Natural killer cell (primary cell): ENCODE measurements at places on chromosomes 5 and 9. TPM values are rescaled to one million over a fixed set of nuclear protein-coding genes. Genes with fewer than 3 reads are reported as not detected.

Gene GAS1
- 3.1 TPM for total RNA-seq

Gene SLC27A6
- not detected for total RNA-seq

DNA sequence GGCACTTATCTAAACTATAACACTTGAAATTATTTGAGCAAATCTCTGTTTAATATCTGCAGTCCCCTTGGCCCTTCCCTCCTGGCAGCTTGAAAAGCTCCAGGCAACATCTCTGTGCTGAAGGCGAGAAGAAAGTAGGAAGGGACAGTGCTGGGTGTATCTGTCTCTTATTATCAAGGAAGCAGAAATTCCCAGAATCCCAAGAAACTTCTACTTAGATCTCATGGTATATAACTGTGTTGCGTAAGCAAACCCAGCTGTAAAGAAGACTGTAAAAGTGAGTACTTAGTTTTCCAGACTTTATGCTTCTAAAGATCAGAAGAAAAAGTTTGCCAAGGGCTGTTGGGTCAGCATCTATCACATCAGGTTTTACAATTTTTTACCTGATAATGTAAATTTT is 1869.8 kb downstream of the MAT2B start:
- no peak for DNase-seq

Gene PRRT1B
- not detected for total RNA-seq

DNA sequence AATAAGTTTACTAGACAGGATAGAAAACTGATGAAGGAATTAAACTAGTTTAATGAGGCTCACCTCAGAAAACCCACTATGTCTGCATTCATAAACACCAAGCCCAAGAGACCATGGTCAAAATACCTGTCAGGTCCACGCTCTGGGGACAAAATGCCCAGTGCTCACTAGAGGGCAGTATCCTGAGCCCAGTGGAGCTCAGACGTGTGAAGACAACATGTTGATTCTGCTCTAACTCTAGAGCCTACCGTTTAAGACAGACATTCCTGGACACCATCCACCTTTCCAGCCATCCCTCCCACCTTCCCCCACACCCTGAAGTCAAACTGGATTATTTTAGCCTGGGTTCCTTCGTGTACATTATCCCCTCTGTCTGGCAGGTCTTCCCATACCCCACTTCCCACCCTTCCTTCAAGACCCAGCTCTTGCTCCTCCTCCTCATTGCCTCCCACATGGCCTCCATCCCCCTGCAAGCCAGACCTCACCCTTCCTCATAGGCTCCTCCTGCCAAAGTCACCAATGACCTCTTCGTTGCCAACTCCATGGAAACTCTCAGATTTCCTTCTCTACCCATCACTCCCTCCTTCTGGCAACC is 142.3 kb upstream of the FSTL4 start:
- no peak for DNase-seq

GRCh38 chr5:169707686-169708085 is 70.6 kb downstream of the DOCK2 start:
- no peak for DNase-seq

GRCh38 chr9:114616684-114617520 is 5.8 kb downstream of the TMEM268 start:
- DNase-seq, result no peak

- DNase-seq, result no peak
Measured at GRCh38 chr5:114360816-114361723, 800 bp upstream of the KCNN2 start.

Gene MLANA
- total RNA-seq, result not detected

Gene PCDHGB4
- total RNA-seq, result 0.40 TPM

- DNase-seq, result no peak
Measured at GRCh38 chr5:30880514-30880913, 313.0 kb upstream of the CDH6 start.

- no peak for DNase-seq
Measured at GRCh38 chr5:137565450-137565849, 66.3 kb upstream of the SPOCK1 start.

DNA sequence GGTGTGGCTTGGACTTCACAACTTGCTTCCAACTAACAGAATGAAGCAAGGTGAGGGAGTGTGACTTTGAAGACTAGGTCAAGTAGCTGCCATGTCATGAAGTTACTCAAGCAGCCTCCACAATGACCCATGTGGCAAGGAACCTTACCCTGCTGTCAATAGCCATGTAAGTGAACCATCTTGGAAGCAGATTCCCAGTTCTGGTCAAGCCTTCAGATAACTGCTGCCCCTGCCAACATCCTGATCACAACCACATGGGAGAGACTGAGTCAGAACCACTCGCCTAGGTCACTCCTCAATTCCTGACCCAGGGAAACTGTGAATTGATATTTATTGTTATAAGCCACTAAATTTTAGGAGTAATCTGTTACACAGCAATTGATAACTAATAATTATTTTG is 10.9 kb downstream of the ZCCHC10 start:
- DNase-seq, result no peak

DNA sequence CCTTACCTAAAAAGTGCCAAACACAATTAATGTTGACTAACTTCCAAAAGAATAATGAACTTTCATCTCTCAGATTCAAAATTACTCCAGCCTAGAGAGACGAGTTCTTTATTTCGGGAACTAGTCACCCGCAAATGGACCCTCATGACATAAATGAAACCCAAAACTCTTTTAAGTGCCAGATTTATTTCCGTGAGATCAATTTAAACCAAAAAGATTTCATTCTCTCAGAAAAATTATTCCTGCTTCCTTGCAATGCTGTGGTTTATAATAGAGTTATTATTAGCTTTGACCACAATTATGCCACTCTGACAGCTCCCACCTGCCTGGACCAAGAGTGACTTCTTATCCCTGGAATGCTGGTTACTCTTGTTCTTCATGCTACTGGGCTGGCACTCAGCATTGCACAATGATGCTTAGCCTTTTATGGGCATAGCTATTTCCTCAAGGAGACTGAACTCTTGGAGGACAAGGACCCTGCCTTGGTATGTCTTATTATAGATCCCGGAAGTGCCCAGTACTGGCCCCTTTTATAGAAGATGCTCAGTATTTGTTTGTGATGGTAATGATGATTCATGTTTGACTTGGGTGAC is 183.5 kb downstream of the SNX18 start:
- no peak for DNase-seq

Gene FAM120A
- 87.7 TPM for total RNA-seq

GRCh38 chr9:133826289-133827085 is 88.3 kb upstream of the SARDH start:
- DNase-seq, result no peak

Gene PCSK1
- not detected for total RNA-seq

- DNase-seq, result peak; percentile 79
Measured at GRCh38 chr5:14871214-14872069, at the start of gene ANKH. Gene ANKH, minus strand, starts transcription at chr5:14871778. Its CDS starts 331 bp downstream, at chr5:14871447.

DNA sequence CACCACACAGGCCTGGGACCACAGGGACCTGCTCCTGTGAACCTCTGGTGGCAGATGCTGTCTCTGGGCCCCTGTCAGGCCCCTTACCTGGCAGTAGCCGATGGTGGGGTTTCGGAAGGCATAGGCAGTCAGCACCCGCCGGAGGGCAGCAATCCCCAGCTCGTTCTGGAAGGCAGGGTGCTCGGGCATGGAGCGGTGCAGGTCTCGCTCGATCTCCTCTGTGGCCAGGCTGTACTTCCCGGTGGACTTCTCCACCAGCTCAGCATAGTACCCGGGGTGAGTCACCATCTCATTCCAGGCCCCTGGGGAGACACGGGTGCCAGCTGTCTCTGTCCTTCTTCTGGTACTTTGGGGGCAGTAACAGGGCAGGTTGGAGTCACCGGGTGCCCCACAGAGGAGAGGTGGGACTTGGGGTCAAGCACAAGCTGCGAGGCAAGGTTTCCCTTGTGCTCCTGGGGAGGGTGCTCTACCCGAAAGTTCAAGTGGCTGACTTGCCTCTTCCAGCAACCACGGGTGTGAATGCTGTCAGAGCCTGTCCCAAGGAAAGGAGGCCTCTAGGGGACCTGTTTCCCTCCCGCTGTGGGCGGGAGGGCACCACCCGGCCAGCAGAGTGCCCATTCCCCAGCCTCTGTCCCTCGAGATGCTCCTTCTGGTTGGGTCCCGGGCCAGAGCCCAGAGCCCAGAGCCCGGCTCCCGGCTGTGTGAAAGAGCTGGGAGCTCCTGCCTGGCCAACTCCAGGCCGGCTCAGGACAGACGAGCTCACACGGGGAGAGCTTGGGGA is 19.8 kb upstream of the MRNIP start:
- DNase-seq, result no peak

- no peak for DNase-seq
Measured at GRCh38 chr5:165029099-165029870, 1523.9 kb downstream of the MAT2B start.

Gene HAND1
- not detected for total RNA-seq

Gene ADGRV1
- total RNA-seq, result 0.50 TPM

Gene PCDHGB5
- 4.2 TPM for total RNA-seq

DNA sequence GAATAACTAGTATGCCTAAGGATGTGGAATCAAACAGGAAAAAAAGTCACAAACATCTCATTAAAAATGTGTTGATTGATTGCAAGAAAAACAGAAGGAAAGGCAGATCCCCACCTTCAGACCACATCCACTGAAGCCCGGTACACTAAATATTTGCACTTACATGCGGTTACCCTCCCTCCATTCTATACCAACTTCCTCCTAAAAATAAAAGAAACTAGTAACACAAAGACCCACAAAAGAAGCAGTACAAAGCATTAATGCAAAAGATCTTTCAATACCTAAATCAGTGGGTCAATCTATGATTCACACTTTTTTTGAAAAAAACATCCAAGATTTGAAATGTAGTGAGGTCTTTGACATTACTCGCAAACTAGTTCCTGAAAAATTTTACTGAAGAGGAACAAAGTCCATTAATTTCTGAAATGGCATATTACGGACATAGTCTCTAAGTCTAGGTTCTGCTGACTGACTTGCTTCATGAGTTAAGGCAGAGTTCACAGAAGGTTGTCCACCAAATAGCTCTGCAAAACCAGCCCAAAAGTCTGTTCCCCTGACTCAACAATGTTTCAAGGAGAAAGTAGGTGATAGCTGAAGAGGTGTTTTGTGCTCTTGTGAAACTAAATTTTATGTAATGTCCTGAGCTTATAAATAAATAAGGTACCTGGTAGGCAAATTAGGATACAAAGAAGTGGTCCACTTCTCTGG is 100.7 kb downstream of the PAM start:
- DNase-seq, result no peak

Gene CPLANE1
- 19.3 TPM for total RNA-seq

GRCh38 chr9:114072184-114073140 is 5.6 kb downstream of the AMBP start:
- DNase-seq, result no peak

Gene CDH9
- not detected for total RNA-seq

GRCh38 chr5:96680759-96681470 is 18.7 kb downstream of the CAST start:
- DNase-seq, result no peak

- no peak for DNase-seq
Measured at GRCh38 chr9:92266486-92266885, 27.0 kb downstream of the IARS1 start.
